CD14-positive monocyte (primary cell): ENCODE measurements at places on chromosomes 1 and 21.
A peak's percentile ranks its signal among the peaks of the same experiment; 100 is the strongest.

DNA sequence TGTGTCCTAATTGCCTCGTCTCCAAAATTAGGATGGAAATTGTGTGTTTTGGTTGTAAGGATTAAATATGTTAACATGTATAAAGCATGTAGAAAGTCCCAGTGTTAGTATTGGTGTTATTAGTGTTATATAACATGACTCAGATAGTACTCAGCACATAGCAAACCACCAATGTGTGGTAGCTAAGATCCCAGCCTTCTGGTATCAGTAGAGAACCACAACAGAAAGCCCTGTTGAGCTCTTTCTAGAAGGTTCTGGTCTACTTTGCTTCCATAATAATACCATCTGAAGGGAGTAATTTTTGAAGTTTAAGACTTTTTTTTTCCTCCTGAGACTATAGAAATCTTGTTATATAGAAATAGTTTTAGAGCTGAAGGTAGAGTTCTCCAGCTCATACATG, 259.3 kb upstream of the SGIP1 start:
- DNase-seq: peak; percentile 9
- H3K27ac ChIP-seq: no peak overlapping the region
- H3K27me3 ChIP-seq: no peaks in the 10 kb centered on the region
- H3K4me1 ChIP-seq: peaks cover 66% of the 10 kb centered on the region

GRCh38 chr1:2412773-2413494, 570 bp upstream of the PEX10 start:
- no peak for DNase-seq
- peak overlapping the region; percentile 92 for H3K27ac ChIP-seq
- H3K27me3 ChIP-seq: peaks cover 13% of the 10 kb centered on the region

- no peaks in the 10 kb centered on the region for H3K27me3 ChIP-seq
- no peak overlapping the region for H3K27ac ChIP-seq
- H3K4me3 ChIP-seq: no peak overlapping the region
- peak; percentile 75 for DNase-seq
- peaks cover 49% of the 10 kb centered on the region for H3K36me3 ChIP-seq
Measured at GRCh38 chr1:247322442-247322841, 9.2 kb downstream of the ZNF496 start.

- no peaks in the 10 kb centered on the region for H3K4me1 ChIP-seq
- no peak for DNase-seq
- no peak overlapping the region for H3K27ac ChIP-seq
- no peaks in the 10 kb centered on the region for H3K36me3 ChIP-seq
- no peaks in the 10 kb centered on the region for H3K27me3 ChIP-seq
- no peak overlapping the region for H3K4me3 ChIP-seq
Measured at GRCh38 chr1:14842891-14843290, 244.4 kb downstream of the KAZN start.

DNA sequence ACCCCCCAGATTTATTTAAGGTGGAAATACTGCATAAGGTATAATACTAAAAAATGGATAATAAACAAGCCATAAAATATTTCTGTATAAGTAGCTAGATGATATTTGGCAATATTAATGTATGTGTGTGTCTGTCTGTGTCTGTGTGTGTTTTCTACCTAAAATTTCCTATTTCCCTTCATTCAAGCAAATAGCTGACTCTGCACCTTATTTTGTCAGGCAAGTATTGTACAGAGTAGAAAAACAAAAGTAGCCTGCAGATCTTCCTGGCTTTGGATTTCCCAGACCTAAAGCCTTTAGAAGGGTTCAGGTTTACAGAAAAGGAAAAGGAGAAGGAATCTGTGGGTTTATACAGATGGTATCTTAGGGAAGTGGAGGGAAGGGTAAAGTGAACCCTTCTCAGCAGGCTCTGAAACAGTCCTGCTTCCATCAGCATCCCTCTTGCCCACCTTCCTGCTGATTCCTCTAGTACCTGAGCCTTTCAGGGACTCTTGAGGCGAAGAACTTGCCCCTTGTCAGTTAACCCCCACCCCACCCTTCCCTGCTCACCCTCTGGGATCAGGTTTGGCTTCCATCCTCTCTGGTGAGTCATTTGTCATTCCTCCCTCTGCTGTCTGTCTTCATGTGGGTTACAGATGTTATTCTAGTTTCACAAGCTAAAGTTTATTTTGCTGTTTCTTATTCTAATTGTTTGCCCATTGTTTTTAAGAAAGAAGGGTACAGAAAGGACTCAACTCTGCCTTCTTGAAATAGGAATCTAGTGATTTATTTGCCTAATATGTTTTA, 21.7 kb upstream of the RGS16 start:
- H3K36me3 ChIP-seq: no peaks in the 10 kb centered on the region
- H3K27me3 ChIP-seq: no peaks in the 10 kb centered on the region
- H3K27ac ChIP-seq: no peak overlapping the region
- DNase-seq: no peak
